ENCODE measurements at places on chromosomes 6 and 20.

- DNase-seq = no peak
Measured at GRCh38 chr6:1500913-1501312, 108.8 kb upstream of the FOXC1 start.

DNA sequence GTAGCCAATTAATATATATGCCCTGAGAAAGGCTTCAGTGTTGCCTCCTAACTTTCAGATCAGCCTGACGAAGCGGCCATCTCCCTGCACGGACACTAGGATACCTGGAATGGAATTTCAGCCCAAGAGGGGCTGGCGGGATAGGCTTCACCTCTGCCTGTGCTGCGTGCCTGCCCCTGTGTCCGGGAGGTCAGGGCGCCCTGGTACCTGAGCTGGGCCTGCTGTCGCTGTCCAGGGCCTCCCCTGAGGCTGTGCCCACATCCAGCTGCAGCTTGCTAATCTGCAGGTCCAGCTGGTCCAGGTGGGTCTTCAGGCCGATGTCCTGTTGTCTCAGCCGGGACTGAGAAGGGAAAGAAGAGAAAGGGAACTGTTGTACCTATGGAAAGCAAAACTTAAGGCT, 8.6 kb downstream of the DACT2 start:
- DNase-seq = no peak

- no peak for DNase-seq
Measured at GRCh38 chr6:130434174-130434873, 68.5 kb downstream of the TMEM200A start.

DNA sequence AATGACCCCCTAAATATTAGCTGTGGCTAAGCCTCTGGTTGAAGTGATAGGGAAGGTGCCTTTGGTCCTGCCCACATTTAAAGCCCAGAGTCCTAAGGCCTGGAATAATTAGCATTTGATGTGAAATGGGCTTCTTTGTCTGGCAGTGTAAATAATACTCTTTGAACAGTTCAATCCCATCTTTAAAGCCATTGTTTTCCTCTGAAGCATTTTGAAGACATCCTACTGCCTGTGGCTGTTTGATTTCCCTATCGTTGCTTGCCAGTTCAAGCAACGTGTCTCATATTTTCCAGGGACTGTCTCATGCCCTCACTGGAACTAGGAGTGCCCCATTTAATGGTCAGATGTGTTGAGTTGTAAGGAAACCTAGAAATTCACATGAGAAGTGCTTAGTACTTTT, 89.3 kb upstream of the BTN3A2 start:
- DNase-seq = no peak

- DNase-seq = no peak
Measured at GRCh38 chr20:10487142-10488136, 52.3 kb downstream of the SLX4IP start.

DNA sequence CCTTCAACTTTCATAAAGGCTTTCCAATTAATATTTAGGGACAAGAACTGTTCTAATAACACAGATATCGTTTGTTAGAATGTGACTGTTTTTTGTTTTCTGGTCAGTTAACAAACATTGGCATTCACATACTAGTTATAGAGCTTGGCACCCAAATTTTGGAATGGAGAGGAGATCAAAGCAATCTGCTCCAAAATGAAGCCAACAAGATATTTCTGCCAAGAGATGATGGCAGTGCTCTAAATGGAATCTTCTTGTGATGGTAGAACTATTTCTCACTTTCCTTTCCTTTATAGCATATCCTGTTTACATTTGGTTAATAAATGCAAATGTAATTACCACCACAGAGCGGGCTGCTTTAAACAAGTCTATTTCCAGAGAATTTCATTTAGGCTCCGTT, 208.3 kb upstream of the RIMS1 start:
- no peak for DNase-seq

- DNase-seq = no peak
Measured at GRCh38 chr6:36825994-36826393, 13.2 kb downstream of the CPNE5 start.

- DNase-seq = no peak
Measured at GRCh38 chr6:70180183-70180900, 122.5 kb downstream of the COL9A1 start.

All from occipital lobe (tissue), 3 donors.